ENCODE measurements at places on chromosomes 5 and 9. TPM values are rescaled to one million over a fixed set of nuclear protein-coding genes. Genes with fewer than 3 reads are reported as not detected.
A peak's percentile ranks its signal among the peaks of the same experiment; 100 is the strongest.

DNA sequence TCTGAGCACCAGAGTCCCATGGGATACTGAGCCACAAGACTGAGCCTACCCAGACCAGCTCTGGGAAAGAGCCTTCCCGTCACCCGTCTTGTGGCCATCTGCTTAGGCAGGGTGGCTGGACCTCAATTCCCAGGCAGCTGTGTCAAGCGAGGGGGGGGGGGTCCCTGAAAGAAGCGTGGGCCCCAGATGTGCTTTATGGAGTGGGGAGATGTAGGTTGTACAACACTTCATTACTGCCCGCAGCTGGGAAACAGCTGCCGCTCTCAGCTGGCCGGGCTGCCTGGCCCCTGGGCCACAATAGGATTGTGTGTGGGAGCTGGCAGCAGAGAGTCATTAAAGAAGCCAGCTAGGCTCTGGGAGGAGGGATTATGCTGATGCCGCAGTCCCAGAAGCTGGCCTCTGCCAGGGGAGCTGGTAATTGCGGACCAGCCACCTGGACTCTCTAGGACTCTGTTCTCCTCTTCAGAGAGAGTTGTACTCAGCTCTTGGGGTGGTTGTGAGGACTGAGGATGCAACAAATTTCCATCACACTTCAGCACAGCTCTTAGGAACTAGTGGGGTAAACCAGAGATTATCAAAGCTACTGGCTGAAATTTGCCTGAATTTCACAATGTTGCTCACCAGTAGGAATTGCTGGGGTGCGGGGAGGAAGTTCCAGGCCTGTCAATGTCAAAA is 145.4 kb downstream of the GADD45G start:
- DNase-seq, result no peak

DNA sequence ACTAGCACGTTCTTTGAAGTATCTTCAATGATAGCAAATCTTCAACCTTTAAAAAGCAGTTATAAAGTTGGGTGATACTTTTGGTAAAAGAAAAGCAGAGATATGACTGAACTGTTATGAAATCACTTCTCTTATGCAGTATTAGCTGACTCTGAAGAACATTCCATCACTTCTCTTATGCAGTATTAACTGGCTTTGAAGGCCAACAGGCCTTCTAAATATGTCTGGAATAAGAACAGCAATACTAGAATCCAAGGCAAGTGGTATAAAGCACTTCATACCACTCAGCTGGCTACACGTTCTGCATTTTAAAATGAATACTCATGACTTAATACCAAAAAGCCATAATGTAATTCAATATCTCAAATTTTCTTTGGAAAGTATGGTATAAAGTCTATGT is 17.3 kb downstream of the SKIC3 start:
- no peak for DNase-seq

The PRDM12 gene
- total RNA-seq, result 0.10 TPM

- DNase-seq, result no peak
These were observed 1.7 kb upstream of the CNTRL start for GRCh38 chr9:121073038-121073437.

GRCh38 chr5:152397581-152397980 is 7.5 kb downstream of the NMUR2 start:
- DNase-seq, result no peak

GRCh38 chr5:132430746-132431145 is 59.8 kb downstream of the IRF1 start:
- DNase-seq, result no peak

The PCDH12 gene
- 0.14 TPM for total RNA-seq

The C1QTNF2 gene
- total RNA-seq, result 0.33 TPM

The PDZD2 gene
- total RNA-seq, result 0.87 TPM

GRCh38 chr5:131943916-131944315 is 1.5 kb downstream of the MEIKIN start:
- DNase-seq, result no peak

- peak; percentile 85 for DNase-seq
These were observed 13.7 kb upstream of the PRELID2 start for GRCh38 chr5:145848854-145849253.

- no peak for DNase-seq
These were observed 361.6 kb downstream of the YTHDC2 start for GRCh38 chr5:113875096-113875495.

DNA sequence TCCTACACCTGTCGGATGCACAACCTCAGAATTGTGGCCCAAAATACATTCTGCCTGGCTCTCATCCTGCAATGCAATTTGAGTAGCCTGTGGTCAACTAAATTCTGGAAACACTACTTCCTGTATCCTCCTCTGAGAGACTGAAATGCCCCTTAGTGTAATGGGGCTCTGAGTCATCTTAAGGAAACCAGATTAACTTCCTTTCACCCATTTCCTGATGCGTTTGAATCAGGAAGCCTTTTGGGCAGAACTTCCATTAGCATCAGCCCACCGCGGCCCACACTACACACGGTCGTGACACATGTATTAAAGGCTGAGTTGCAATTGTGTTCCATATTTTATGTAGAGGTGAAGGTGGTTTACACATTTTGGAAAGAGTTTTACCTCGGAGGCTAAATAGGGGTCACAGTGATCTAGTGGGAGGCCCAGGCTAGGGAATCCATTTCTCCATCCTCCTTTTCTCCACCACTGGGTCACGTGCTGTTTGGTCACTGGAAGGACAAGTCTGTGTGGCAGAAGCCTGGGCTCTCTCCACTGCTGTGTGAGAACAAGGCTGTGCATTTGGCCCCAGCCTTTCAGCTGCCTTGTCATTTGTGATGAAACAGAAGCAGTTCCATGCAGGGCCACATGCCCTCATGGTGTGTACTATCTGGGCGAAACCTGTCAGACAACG is 55.9 kb downstream of the DAP start:
- peak; percentile 95 for DNase-seq

DNA sequence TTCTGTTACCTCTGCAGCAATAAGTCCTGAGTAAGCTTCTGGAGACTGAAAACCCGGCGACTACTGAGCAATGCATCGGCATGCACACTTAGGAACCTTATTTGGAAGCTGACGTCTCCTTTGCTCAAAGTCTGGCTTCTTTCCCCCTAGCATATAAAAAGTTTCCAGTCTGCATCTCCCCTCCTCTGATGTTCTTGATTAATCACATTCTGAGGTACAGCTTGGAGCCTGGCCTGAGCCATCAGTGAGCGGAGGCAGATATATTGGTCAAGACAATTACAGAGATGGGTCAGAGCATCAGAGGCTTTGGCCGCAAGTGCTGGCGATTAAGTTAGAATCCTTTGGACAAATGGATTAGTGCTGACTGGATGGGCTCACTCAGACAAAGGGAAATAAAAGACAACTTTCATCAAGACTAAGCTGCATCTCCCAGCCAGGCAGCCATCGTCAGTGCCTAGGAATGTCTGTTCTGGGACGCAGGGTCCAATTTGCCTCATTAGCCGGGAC is 140.7 kb downstream of the MTX3 start:
- DNase-seq, result no peak

The SLC27A6 gene
- 0.27 TPM for total RNA-seq

The TOMM5 gene
- 371 TPM for total RNA-seq

The STC2 gene
- 48.6 TPM for total RNA-seq

DNA sequence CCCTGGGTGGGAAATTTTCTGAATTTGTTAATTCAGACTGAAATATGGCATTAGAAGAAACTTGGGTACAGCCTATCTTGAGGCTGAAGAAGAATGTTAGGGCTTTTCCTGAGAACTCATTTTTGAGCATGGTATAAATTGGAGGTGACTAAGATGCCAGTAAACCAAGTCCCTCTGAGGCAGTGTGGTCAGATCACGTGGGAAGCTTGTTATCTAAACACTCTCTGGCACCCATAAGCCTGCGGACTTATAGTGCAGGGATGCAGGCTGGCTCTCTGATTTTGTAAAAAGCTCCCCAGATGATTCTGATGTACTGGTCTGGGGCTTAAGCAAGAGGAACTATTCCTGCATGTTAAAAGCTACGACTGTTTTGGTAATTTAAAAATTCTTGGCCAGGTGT is 34.3 kb downstream of the MTMR12 start:
- DNase-seq, result peak; percentile 64

DNA sequence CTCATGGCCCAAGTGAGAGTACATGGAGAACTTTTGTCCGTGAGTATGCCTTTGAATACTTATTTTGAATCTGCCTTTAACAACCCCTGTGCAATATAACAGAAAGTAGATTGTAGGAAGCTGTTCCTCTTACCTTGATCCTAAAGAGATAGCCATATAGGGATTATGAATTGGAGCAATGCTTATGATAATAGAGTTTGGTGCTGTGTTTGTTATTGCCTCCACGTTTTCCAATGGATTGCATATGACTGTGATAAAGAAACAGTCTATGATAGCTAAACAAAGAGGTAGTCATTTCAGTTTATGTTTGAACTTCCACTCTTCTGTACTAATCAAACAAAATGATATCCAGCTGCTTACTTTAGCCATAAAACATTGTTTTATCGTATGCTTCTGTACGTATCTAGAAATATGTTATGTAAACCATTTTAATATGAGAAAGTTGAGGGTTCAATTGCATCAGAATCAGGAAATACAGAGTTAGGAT is 199.6 kb upstream of the RGMB start:
- no peak for DNase-seq

Measured in HT1080 (cell line).